ENCODE measurements at places on chromosomes 2 and 18.

GRCh38 chr2:49914281-49914680, 760.0 kb upstream of the FSHR start:
- DNase-seq: no peak

GRCh38 chr2:235900631-235901030, 267.6 kb downstream of the GBX2 start:
- peak; percentile 17 for DNase-seq

DNA sequence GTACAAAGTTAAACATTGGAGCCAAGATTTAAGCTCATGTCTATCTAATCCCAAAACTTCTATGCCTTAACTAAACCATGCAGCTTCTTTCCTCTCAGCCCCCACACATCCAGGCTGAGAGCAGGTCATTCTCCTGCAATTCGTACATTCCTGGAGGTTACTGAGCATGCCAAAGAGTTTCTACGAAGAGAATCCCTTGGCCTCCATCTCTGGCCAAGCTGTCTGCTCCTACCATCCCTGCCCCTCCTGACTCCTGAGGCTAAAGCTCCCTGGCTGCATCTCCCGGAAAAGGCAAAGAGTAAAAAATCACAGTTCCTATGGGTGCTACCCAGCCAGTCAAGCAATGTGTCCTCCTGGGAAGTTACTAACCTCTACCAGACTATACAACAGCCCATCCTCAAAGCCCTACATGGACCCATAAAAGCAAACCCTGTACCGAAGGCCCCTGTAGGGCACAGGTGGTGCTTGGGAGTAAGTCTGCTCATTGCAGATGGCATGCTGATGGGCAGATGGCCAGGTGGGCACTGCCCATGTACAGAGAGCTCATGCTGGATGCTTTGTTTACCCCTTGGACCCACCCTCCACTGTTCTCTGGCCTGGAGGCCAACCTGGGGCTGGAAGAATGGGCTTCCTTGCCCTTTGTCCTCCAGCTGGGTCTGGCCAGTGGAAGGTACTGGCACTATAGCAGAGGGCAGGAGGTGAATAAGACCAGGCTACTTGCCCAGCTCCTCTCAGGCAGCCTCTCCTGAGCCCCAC, 99.5 kb downstream of the TTC32 start:
- peak; percentile 68 for DNase-seq

DNA sequence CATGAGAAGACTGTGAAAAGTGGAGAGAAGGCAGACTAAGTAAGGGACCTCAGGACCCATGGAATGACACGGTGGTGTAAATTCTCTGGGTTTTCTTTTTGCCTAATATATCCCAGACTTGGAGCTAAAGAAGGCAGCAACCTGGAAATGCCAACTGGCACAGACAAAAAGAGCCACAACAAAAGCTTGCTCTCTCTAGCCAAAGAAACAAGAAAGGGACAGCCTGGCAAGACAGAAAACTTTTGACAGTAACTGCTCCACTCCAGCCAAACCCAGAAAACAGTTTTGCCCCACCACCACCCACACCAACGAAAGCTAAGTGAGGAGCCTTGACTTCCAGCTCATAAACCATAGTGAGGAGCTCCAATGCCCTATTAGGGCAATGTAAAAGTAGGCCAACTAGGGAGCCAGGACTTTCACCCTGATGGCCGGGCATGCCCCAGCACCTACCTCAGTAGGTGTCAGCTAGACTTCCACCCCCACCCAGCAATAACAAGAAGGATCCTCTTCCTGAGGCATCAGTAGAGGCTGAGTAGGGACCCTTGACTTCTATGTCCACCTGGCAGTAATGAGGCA, 35.5 kb downstream of the PELI1 start:
- no peak for DNase-seq

- DNase-seq: no peak
These were observed 261.0 kb downstream of the TPGS2 start for GRCh38 chr18:36567800-36568199.

DNA sequence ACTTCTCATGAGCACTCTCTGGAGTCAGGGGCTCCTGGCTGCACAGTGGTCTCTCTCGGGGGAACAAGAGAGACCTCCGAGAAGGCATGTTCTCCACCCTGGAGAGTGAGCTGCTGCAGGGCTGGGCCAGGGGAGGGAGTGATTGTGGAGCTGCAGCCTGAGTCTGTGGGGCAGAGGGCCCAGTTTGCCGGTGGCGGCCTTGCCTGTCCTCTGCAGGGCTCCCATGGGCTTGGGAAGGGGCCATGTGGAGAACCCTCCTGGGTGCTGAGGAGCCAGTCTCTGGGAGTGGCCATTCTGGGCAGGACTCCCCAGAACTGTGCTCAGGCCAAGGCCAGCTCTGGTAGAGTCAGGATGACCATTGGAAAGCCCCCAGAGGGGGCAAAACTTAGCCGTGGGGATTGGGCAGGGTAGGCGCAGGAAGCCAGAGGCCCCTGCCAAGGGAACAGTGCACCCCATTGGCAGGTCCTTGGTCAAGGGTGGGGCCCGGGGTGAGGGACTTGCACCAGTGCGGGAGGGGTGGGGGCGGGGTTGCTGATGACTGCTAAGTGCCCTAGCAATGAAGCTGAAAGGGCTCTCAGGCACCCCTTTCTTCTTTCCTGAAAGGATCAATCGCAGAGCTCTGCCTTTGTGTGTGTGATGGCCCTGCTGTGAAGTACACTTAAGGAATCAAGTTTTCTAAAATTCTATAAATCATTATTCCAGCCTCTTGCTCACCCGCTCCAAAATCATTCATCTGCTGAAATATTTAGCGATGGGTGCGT, 69.7 kb upstream of the BOD1L2 start:
- no peak for DNase-seq

- DNase-seq: no peak
These were observed 23.9 kb downstream of the CFAP65 start for GRCh38 chr2:219017201-219017931.

DNA sequence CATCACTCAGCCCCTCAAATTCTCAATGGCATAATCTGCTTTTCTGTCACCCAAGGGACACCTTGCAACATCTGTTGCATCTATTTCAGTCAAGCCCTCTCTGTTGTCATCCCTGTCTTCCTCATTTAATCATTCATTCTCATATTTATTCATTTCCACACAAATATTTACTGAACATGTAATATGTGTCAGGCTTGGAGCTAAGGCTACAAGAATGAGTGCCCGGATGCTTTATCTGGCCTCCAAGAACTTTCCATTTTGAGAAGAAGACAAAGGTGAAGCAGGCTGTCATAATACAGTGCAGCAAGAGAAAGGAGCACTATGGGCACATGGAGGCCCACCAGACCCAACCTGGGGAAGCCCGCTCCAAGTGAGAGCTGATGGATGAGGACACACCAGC, 15.6 kb downstream of the IL18RAP start:
- no peak for DNase-seq

DNA sequence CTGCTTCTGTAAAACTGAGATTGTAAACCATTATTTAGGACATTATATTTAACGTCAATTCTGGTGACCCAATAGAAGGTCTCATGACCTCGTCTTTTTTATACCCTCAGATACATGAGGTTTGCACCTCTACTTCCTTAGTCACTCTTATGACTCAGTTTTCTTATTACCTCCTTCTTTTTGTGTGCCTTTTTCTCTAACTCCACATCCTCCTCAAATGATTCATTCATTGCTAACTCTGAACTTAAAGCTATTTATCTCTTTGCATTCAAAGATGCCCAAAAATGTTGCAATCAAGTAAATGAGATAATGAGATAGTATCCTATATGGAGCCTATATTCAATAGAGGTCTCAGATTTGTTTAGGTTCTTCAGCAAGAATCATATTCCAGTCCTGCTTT, 121.0 kb upstream of the KYNU start:
- peak; percentile 68 for DNase-seq

GRCh38 chr2:150095361-150096095, 391.9 kb downstream of the RND3 start:
- DNase-seq: no peak

- no peak for DNase-seq
These were observed 232.9 kb upstream of the CDH2 start for GRCh38 chr18:28409811-28410210.

GRCh38 chr2:241519669-241520068, 11.3 kb upstream of the STK25 start:
- DNase-seq: no peak

DNA sequence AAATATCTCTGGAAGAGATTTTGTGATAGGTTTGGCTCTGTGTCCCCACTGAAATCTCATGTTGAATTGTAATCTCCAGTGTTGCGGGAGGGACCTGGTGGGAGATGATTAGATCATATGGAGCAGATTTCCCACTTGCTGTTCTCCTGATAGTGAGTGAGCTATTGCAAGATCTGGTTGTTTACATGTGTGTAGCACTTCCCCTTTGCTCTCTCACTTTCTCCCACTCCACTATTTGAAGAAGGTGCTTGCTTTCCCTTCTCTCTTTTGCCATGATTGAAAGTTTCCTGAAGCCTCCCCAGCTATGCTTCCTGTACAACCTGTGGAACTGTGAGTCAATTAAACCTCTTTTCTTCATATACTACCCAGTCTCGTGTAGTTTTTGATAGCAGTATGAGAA, 97.0 kb upstream of the FN1 start:
- DNase-seq: no peak

GRCh38 chr2:200743042-200743676, 68.6 kb upstream of the BZW1 start:
- DNase-seq: no peak
